Stimulated activated CD4-positive, alpha-beta T cell treated with anti-CD3 and anti-CD28 coated beads, Interleukin-1b, Interleukin-23, amount 100 ng/mL, for 1 hour (primary cell): ENCODE measurements at places on chromosomes 5 and 9.

- DNase-seq = no peak
Observed at GRCh38 chr9:16672501-16672900, 198.0 kb downstream of the BNC2 start.

DNA sequence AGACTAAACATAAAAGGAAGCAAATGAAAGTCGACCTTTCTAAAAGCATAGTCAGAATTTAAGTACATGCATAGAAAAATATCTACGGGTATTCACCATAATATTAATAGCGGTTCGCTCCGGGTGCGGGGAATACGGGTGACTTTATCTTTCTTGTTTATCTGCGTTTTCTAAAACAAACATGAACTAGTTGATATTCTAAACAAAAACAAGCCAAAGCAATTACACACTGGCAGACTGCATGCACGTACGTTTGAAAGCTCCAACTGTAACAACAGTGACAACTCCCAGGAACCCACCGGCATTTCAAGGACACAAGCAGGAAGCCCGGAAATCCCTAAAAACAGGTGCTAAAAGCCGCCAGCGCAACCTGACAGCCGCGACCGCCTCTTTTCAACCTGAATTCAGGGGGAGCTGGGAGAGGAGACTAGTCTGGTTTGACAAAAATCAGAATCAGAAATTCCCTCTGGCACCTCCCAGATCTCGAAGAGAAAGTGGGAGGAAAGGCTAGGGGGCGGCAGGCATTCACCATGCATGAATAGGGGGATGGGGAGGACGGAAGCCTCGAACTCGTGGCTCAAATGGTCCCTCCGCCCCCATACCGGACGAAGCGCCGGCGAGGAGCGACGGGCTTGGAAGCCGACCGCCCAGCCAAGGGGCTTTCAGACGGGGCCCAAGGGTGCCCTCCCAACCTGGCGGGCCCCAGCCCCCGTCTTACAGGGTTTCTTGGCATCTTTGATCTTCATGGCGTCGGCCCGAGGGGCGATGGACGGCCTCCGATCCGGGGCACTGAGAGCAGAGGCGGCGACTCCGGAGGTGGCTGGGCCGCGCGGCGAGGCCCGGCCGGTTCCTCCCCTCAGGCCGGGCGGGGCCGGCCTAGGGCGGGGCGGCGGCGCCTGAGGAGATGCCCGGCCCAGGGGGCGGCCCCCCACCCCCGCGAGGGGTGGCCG, at the start of gene PANK3:
Gene PANK3 (minus strand): TSS at position 831 of the 950 bp plus-strand sequence. CDS start 85 bp downstream, at position 746.
- peak; percentile 20 for DNase-seq

DNA sequence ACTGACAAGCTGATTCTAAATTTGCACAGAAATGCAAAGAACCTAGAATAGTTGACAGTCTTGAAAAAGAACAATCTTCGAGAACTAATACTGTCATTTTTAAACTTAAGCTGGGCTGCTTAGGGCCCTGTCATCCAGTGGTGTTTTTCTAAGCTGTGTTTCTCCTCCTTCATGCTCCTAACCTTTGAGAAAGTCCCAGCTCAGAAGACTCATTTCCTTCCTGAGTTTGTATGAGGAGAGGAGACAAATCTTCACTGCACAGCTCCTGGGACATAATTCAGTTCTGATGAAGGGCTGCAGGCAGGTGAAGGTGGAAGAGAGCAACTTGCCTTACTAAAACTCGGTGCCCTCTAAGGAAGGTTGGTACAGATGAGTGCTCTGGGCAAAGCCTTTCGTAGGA, 109.5 kb upstream of the ANKRD55 start:
- DNase-seq = no peak

DNA sequence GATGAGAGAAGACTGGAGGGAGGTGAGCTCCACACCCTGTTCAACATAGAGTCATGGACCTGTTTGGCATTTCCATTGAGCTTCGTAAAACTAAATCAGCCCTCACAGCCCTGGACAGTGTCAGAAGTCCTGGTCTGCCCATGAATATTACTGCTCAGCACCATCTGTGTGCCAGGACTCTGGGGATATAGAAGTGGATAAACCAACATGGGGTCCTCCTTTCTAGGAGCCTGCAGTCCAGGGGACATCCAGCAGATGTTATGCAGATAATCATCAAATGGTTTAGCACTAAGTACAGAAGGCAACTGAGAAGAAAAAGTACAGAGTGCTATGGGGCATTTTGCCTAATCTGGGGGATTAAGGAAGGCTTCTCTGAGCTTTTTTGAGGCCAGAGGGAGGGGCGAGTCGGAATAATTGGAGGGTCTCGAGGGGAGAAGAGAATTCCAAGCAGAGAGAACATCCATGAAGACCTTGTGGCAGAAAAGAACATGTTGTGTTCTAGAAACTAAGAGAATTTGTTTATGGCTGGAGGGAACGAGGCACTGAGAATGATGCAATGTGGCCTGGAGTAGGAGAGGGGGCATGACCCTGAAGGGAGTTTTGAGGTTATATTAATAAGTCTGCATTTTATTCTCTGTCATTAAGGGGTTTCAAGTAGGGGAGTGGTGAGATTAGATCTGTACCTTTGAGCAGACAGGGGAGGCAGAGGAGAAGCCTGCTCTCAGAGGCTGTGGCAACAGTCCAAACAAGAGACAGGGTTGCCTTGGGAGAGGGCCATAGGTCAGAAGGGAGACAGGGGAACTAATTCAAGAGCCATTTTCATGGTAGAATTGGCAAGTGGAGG, 63.5 kb upstream of the SLC2A8 start:
- DNase-seq = no peak

DNA sequence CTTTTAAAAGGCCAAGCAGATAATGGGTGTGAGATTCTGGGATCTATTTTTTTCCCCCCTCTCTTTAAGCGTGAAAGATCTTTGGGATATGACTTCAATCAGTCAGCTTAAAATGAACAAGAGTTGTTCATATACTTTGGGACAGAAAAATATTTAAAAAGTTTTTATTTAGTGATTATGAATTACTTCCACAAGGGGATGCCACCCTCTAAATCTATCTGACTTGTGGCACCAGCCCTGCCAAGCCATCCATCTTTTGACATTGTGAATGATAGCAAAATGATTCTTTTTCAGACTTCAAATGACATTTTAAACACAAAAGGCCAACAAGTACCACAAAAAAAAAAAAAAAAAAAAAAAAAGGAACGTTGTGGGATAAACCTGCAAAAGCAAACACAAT, 111.0 kb upstream of the HMHB1 start:
- DNase-seq = no peak

GRCh38 chr9:77455312-77455927, 192.7 kb downstream of the GNA14 start:
- DNase-seq = peak; percentile 11

DNA sequence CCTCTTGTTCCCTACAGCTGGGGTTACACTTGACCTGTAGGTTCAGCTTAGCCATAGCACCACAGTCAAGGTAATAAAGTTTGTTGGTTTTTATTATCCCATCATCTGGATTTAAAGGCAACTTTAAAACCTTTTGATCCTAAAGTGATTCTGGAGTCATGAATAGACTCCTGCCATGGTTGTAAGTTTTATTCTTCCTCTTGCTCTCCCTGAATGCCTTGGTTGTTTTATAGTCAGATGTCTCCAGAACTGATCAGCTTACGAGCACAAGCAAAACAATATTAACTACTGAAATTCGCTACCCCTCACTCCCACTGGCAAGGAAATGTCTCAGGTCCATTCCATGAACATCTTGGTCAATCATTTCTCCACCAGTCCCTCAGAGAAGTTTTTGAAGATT, 1328.6 kb downstream of the PTPRD start:
- no peak for DNase-seq

DNA sequence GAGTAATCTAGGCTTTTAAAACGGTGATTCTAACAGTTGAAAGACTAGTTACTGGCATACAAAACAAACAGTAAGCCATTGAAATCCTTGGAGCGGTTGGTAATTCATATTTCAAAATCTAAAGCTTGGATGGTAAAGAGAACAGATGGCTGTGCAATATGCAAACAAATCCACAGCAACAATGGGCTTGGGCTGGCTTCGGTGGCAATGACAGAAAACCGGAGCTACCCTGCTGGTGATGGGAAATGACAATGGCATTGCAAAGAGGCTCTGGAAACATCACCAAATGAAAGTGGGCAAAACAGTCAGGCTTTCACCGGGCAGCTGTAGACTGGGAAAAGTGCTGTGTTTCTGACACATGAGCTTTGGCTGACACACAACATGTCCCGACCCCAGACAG, 42.2 kb downstream of the MED27 start:
- no peak for DNase-seq

DNA sequence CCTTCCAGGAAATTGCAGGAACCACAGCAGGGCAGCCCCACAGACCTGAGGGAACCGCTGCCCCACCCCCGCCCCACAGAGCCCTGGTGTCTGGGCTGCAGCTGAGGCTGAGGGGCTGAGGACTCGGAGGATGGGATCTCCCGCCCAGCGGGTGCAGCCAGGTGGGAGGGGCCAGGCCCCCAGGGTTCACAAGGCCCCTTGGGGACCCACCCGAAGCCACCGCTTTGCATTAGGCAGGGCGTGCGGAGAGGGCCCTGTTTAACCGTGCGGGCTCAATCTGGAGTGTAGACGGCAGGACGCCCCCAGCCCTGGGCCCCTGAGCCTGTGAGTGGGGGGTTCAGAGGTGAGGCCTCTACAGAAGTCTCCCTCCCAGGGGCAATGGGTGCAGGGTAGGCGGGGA, 10.8 kb downstream of the NOTCH1 start:
- DNase-seq = no peak

DNA sequence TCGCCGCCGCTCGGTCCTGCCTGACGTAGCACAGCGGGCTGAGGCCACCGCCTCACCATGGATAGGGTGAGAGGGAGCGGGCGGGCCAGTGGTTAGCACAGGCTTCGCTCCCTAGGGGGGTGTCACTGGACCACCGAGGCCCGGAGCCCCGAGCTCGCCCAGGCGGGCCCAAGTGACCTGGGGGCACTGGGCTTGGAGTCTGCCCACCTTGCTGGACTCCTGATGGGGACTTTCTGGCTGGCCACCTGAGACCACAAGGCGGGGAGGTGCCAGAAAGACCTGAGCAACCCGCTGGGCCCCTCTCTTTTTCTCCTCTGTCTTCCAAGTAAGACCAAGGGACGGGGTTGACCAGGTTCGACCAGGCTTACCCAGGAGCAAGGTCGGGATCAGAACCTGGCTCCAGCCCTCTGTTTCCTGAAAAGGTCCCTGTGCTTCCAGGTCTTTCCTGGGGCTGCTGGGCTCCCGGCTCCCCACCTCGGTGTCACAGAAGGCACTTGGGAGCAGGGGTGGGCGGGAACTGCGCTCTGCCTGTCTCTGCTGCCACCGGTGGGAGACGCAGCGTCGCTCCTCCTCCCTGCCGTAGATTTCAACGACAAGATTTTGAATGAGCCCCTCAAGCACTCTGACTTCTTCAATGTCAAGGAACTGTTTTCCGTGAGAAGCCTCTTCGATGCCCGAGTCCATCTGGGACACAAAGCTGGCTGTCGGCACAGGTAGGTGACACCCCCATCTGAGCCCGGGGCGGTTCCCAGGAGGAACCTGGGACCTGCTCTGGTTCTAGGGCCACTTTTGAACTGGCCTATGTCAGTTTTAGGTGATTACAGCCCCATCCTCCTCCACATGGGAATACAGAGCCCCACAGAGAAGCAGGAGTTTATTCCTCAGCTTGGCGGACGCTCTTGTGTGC, 1.0 kb downstream of the MRPS2 start:
- no peak for DNase-seq

DNA sequence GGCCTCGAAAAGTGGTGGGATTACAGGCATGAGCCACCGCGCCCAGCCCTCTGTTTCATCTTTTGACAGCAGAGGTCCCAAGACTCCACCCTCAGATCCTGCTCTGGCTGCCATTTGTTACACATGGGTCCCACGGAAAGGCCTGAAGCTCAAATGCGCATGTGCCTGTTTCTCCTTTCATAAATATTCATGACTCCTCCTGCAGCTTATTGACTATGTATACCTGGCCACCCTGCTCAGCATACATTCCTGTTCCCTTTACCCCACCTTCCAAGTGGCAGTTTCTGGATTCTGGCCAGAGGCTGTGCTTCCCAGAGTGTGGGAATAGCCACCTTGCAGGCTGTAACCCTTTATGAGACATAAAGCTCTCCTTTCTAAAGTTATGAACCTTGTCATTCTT, 46.5 kb downstream of the AUH start:
- no peak for DNase-seq

DNA sequence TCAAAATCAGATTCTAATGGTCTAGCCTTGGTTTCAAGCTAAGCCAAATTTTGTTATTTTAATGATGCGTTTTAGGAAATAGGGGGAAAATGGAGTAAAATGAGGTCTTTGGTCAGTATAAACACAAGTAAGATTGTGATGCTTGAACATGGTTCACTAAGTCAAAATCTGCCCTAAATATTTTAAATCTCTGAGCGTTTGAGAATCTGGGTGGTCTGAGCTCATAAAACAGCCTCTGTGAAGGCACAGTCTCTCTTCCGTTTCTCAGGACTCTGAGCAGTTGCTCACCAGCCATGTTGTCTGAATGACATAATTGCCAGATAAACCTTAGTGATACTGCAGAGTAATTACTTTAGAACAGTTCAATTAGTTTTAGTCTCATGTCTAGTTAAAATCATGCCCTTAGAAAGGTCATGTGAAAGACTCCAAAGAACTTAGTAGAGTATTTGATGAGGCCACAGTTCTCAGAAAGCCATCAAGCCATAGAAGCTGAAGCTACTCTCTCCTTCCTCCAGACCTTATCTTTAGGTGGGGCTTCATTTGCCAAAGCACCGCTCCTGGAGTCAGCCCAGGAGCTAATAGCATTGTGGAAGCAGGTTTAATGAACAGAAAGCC, 257.1 kb upstream of the MAP3K1 start:
- no peak for DNase-seq

DNA sequence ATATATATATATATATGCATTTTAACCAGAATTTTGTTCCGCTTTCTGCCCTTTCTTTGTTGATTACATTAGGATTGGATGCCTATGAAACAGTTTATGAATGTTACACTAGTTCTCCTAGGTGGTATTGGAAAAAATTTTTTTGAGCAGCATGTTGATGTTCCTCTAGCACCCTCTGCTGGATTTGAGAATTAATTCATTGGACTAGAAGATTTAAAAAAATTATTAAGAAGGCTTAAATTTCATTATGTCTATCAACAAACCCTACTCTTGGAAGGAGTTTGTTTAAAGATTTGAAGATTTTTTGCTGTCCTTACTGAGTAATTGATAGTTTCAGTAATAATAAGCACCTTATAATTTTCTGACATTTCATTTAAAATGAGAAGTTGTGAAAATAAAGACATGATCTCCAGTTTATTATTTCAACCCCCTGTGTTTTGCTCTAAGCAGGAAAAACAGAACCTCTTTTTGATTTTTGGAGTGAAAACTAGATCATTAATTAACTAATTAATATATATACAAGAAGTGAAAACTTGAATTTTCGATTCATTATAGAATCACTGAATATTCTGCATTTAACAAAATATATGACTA, 89.6 kb downstream of the CCDC171 start:
- no peak for DNase-seq
